ENCODE measurements at places on chromosomes 6 and 20. TPM values are rescaled to one million over a fixed set of nuclear protein-coding genes. Genes with fewer than 3 reads are reported as not detected.

MEI4 gene
- 0.12 TPM for polyA plus RNA-seq

AK9 gene
- 18.0 TPM for polyA plus RNA-seq

ZNF217 gene
- 18.5 TPM for polyA plus RNA-seq

RING1 gene
- polyA plus RNA-seq, result 54.0 TPM

All from right lung (tissue), 10 donors.